ENCODE measurements at places on chromosomes 12 and 14.
A peak's percentile ranks its signal among the peaks of the same experiment; 100 is the strongest.

GRCh38 chr14:21103411-21103709, 2.5 kb downstream of the TMEM253 start:
- DNase-seq: no peak

DNA sequence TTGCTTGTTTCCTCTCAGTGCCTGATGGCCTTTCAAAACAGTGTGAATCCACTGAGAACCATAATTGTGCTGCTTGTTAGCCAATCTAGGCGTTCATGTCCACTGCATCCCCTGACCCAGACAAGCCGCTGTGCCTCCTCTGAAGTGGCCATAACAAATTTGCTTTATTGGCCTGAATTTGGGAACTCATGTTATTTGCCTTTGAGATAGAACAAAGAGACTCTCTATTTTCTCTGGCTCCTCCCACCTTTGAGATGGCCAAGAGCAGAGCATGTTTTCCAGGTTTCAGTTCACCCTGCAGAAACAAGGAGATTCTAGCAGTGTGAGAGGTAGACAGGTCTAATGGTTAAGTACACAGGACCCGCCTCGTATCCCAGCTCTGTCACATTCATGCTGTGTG, 723.9 kb downstream of the MED13L start:
- DNase-seq: no peak

GRCh38 chr12:112087055-112087850, 21.3 kb downstream of the NAA25 start:
- no peak for DNase-seq

- no peak for DNase-seq
Measured at GRCh38 chr12:76852106-76852505, 26.7 kb downstream of the CSRP2 start.

- DNase-seq: peak; percentile 63
Measured at GRCh38 chr12:12221560-12221959, 45.3 kb downstream of the LRP6 start.

DNA sequence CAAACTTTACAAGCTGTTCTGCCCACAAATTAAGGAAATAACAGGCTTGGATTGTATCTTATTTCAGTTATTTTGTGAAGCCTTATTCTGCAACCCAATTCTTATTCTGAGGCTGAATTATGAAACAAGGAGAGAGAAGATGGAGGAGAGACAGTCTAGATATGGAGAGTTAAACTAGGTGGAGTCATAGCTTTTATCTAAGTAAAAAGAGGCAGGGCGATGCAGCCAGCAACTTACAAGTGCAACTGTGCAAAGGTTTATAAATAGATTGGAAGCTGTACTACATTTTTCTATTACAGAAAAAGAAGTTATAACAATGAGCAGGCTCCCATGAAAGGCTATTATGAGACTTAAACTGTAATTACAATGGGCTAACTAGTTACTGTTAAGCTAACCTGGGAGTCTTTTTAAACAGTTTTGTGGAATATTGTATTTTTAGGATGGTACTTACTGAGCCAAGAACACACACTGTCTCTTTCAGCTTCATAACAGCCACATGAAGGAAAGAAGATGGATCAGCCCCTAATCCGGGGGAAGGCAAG, 22.4 kb downstream of the NID2 start:
- no peak for DNase-seq
